ENCODE measurements at places on chromosomes 5 and 9. TPM values are rescaled to one million over a fixed set of nuclear protein-coding genes. Genes with fewer than 3 reads are reported as not detected.

GRCh38 chr5:164637931-164638521 lies 1132.6 kb downstream of the MAT2B start:
- no peak for DNase-seq

FOXD4L4 gene
- 0.17 TPM for total RNA-seq

GRCh38 chr9:91730806-91731205 lies 219.2 kb downstream of the ROR2 start:
- no peak for DNase-seq

DNA sequence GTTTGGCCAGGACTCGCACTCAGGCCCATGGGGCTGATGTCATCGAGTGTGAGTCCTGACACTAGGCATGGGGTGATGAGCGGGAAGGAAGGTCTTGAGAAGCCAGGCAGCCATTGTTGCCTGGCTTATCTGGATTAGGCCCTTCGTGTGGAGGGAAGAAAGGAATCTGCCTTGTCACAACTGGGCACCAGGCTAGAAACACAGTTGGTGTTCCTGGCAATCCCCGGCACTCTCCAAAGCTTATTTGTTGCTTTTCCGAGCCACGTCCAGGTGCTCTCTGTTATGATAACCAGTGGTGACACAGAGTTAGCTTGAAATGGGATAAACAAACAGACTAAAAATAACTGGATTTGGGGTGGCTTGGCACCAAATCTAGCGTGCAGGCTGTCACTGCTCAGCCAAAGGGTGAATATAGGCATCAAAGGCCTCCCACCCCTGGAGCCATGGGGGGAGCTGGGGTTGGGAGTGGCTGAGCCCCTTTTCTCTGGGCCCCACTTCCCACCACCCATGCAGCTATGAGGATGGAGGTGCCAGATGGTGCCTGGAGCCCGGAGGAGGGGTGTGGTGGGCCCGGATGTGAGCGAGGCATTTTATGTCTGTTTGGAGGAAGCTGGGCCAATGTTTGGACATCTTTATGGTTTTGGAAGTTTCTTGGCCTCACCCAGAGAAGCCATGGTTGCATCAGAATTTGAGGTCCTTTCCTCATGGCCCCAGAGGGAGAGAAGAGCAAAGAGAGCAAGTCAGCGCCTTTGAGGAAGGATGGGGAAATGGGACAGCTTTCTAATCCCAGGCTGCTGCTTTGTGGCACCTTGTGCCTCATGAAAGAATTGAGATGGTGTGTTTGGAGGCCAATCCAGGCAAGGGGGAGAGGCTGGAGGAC lies 98.0 kb upstream of the PITX1 start:
- DNase-seq = no peak

F2RL2 gene
- 1.3 TPM for total RNA-seq

DNA sequence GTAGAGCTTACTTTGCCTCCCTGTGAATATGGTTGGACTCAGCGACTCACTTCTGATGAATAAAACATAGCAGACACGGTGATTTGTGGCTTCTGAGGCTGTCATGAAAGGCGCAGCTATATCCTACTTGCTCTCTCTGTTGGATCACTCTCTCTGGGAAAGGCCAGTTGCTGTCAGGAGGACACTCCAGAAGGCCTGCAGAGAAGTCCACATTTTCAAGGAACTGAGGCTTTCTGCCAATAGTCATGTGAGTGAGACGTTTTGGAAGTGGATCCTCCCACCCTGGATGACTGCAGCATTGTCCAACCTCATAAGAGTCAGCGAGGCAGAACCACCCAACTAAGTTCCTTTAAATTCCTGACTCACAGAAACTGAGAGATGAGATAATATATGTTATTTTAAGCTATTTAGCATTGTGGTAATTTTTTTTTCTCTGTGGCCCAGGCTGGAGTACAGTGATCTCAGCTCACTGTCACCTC lies 156.0 kb upstream of the MAST4 start:
- peak; percentile 58 for DNase-seq

CRHBP gene
- 0.37 TPM for total RNA-seq

RNF208 gene
- total RNA-seq = 3.7 TPM

TMEM38B gene
- 11.3 TPM for total RNA-seq

STK32A gene
- total RNA-seq = 2.0 TPM

DNA sequence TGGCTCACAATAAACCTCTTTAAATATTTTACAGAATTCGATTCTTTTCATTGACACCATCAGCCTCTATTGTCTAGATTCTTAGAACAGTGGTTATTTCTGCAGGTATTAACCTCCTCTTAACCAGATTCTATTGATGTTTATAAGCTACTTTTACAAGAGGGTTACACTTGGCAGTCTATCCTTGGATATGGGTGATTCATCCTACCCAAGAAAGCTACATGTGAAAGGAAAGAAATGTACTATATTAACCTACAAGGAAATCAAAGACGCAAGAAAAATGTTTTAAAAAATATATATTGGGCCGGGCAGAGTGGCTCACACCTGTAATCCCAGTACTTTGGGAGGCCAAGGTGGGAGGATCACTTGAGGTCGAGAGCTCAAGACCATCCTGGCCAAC lies 16.7 kb downstream of the SLC25A25 start:
- DNase-seq = no peak

GRCh38 chr5:93756372-93756771 lies 15.0 kb upstream of the POU5F2 start:
- no peak for DNase-seq

DNA sequence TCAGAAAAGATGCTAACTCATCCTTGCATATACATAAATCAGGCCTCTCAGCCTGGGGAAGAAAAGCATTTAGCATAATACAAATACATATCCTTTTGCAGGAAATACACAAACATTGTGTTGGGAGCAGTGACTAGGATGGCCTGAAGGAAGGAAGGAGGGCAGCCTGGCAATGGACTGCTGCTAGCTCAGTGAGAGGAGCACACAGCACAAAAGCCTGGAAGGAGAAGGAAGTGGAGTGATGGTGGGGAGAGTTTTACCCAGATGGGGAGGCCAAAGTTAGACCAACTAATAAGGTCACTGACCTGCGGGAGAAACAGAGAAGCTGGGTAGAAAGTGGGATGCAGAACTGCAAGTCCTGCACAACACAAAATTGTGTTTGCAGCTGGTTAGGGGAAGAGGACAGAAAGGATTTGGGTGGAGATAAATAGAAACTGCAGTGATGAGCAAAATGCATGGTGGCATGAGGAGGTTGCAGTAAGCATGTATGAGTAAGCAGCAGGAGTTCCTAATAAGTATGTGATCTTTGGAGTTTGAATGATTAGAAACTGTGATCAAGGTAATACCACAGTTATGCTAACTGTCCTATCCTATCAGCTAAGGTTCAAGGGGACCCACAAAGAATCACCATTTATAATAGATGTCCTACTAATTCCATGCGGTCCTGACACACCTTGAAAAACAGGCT lies 39.5 kb downstream of the SEMA6A start:
- DNase-seq = no peak

DNA sequence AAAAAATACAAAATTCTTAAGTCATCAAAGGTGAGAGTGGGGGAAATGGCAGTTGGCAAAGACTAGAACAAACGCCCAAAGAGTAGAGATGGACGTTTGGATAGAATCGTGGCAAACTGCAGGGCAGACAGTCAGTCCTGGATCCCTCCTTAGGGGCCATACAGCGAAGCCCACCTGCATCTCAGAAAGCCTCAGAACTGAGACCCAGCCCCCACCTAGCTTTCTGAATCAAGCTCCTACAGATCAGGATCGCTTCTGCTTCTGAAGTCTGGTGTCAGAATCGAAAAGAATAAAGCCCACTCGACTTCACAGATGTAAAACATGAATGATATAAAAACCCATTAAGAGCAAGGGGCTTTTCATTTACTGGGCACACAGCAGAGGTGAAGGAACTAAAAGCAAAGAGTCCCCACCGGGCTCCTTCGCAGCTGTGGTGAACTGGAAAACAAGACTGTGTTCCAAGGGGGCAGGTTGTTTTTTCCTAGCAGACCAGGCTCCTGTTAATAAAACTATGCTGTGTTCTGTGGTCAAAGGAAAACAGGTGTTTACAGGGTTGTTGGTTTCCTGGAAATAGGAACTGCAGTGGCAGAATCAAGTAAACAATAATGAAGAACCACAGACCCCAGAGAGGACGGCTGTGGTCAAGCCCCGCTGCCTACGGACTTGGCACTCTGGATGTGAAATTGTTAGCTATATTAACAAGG lies 91.8 kb downstream of the TLE1 start:
- DNase-seq = peak; percentile 31

DNA sequence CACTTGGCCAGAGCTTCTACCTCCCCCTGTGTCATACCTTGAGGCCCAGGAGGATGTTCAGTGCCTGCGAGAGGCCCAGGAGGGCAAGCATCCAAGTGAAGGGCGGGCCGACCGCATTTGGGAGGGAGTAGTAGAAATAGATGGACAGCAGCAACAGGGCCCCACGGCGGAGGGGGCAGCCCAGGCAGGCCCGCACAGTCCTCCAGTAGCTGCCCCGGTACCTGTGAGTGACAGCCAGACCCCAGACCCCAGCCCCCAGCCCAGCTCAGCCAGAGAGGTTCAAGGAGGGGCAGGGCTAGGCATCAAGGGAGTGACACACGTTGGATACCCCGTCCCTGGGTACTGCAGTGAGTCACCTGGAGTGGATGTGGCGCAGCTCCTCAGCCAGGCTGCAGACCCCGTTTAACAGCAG lies 1.4 kb downstream of the STING1 start:
- no peak for DNase-seq

GRCh38 chr9:134245179-134245578 lies 80.8 kb upstream of the RNU6ATAC start:
- no peak for DNase-seq

GRCh38 chr5:137191179-137191578 lies 307.9 kb downstream of the SPOCK1 start:
- DNase-seq = no peak

DNA sequence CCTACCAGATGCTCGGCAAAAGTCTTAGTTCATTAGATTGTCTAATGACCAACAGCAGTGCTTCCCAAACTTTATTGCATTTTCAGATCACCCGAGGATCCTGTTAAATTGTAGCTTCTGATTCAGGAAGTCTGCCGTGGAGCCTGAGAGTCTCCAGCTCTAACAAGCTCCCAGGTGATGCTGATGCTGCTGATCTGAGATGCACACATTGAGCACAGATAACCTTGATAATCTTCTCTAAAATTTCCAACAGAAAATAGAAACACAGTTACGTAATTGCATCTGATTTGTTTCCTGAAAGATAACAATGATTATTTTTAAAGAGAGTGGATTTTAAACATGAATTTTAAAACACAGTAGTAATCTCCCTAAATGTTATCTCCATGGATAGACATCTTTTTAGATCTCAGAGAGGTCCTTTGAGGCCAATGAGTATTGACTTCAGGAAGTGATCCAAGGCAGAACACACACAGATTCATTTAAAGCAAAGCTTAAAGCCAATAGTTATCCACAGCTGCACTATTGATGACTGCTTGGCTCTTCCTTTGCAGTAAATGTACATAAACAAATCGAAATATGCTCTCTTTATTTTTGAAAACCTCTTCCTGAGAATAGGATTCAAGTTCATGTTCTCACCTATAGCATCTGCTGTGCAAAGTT lies 122.8 kb upstream of the TNPO1 start:
- no peak for DNase-seq
